ENCODE measurements at places on chromosomes 4 and X. TPM values are rescaled to one million over a fixed set of nuclear protein-coding genes. Genes with fewer than 3 reads are reported as not detected.

DNA sequence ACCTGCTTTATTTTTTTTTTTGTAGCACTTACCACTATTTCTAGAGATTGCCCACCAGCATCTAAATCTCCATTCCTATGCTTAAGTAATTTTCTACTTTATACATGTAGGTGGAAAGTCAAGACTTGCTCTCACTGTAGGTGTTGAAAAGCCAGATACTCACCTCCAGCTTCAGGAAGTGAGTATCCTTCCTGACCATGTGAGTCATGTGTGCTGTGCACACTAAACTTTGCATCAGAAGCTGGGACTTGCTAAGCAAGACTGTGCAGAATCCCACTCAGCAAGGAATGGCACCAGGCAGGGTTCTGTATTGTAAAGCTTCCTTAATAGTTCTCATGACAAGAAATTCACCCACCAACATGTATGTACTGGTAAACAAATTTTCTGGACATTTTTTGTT is 151.8 kb downstream of the POU4F2 start:
- DNase-seq: no peak

The FAM133A gene
- total RNA-seq: 1.7 TPM

The COL25A1 gene
- 21.9 TPM for total RNA-seq

The VCX2 gene
- not detected for total RNA-seq

GRCh38 chr4:55397520-55398321 is 2.0 kb downstream of the TMEM165 start:
- DNase-seq: no peak

GRCh38 chr4:46432923-46433322 is 43.0 kb upstream of the GABRA2 start:
- DNase-seq: no peak

GRCh38 chr4:54102531-54103106 is 2.7 kb downstream of the GSX2 start:
- no peak for DNase-seq

DNA sequence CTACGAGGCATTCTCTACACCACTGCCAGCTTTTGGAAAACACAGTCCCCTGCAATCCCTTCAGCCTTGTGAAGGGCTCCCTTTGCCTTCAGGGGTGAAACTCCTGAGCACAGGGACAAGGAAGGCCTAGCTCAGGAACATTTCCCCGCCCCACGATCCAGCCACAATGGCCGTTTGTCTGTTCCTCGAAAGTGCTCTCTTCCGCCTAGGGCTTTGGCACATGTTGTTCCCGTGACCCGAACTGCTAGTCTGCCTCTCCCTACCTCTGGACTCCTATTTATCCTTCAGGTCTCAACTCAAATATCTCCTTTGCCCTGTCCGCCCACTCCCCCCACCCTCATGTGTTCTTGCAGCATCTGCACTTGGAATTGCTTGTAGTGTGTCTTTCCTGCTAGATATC is 12.1 kb downstream of the FGD1 start:
- no peak for DNase-seq

DNA sequence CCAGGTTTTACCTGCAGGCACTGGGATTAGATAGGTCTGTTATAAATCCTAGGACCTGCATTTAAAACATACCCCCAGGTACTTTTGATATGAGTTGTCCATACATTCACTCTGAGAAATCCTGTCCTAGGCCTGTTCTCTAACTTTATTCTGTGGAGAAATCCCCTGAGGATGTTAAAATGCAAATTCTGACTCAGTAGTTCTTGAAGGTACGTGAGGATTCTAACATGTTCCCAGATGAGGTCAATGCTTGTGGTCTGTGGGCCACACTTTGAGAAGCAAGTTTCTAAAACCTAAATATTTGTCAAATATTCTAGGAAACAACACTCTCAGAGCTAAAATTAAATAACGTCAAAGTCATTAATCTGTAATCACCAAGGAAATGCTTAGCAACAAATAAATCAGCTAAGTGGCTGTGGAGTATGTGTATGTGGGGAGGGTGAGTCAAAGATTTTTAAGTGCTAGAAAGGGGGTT is 101.3 kb upstream of the MAGEB16 start:
- DNase-seq: no peak

DNA sequence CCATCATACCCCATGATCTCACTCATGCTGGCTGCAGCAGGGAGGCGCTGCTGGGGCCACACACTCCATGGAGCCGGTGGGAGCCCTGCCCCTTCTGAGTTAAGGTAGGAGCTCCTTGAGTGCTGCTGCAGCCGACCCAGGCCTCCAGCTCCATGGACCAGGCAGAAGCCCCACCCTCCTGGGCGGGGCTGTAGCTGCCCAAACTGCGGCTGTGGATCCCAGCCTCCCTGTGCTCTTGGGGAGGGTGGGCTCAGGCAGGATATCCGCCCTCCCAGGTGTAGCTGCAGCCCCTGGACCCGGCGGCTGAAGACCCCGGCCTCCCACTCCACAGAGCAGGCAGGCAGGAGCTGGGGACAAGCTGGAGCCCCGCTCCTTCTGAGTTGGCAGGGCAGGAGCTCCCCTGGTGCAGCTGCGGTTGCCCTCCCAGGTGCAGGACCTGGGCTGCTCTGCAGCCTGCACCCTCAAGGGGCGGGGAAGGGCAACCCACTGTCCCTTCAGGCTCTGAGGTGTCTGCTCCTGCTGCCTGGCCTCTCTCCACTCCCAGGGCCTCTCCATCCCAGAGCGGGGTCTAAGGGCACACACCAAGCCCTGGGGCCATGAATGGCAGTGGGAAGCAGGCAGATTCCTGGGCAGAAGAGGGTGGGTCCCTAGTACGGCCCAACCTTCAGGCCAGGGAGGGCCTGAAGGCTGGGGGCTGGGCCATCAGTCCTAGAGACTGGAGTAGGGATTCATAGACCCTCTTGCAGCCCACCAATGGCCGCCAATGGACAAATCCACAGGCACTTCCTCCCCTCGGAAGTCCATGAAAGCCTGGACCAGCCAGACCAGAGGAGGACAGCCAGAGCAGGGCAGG is 466.1 kb downstream of the DTHD1 start:
- DNase-seq: no peak

The SYNPO2 gene
- 8.8 TPM for total RNA-seq

GRCh38 chrX:45714866-45715265 is 514.2 kb upstream of the DIPK2B start:
- DNase-seq: no peak

GRCh38 chr4:52873861-52874343 is 11.8 kb downstream of the RASL11B start:
- peak; percentile 82 for DNase-seq

- no peak for DNase-seq
These were observed at the start of gene ARHGEF38 for GRCh38 chr4:105551965-105552746. ARHGEF38 (plus strand) TSS chr4:105552620; CDS start chr4:105552766, 146 bp downstream.

DNA sequence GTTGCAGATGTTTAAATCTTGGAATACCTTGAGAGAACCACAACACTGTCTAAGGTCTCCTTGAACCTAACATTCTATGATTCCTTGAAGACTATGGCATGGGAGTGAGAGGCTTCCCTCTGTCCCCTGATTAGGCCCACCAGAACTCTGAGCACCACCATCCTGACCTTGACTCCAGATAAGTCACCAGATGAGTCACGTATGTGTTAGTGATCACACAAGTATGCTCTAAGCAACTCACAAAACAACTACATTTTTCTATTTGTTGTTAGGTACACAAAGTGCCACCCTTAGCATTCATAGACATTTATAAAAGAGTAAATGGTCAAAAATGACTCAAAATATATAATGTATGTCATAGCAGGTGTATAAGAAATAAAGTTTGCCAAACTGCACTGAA is 252.9 kb upstream of the CXXC4 start:
- no peak for DNase-seq

DNA sequence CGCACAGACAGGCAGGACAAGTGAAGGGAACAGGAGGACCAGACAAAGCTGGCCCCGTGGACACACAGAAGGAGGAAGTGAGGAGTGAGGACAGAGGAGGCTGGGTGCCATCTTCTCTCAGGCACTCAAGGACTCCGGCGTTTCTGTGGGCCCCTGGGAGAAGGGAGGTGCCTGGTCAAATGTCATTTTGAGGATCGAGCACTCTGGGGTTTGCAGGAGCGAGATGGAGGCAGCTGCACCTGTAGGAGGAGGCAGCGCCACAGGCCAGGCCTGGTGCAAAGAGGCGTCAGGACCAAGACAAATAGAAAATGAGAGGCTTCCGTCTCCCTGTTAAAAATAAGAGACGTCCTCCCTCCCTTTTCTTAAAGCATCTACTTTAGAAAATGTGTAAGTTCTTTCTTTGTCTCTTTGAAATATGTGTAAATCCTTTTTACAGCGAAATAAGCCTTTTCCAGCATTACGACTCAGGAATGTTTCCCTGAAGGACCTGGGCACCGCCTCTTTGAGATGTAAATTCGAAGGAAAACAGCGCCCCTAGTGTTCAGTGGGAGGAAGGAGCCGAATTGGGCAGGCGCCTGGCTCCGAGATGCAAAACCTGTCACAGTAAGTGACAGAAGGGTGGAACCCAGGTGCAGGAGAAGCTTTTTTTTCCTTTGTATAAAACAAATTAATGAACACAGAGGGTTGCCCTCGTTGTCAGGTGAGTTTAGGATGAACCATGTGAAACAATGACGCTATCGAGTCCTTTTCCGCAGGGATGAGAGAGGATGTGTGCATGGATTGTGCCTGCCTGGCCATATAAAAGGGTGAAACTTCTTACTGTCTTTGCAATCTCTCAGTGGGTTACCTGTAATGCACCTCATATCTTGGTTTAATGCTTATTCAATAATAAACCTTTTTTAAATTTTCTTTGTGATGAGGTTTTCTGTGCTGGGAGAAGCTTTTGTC is 1.4 kb upstream of the C4orf50 start:
- peak; percentile 81 for DNase-seq

GRCh38 chr4:88573276-88573980 is 18.9 kb upstream of the HERC3 start:
- no peak for DNase-seq

DNA sequence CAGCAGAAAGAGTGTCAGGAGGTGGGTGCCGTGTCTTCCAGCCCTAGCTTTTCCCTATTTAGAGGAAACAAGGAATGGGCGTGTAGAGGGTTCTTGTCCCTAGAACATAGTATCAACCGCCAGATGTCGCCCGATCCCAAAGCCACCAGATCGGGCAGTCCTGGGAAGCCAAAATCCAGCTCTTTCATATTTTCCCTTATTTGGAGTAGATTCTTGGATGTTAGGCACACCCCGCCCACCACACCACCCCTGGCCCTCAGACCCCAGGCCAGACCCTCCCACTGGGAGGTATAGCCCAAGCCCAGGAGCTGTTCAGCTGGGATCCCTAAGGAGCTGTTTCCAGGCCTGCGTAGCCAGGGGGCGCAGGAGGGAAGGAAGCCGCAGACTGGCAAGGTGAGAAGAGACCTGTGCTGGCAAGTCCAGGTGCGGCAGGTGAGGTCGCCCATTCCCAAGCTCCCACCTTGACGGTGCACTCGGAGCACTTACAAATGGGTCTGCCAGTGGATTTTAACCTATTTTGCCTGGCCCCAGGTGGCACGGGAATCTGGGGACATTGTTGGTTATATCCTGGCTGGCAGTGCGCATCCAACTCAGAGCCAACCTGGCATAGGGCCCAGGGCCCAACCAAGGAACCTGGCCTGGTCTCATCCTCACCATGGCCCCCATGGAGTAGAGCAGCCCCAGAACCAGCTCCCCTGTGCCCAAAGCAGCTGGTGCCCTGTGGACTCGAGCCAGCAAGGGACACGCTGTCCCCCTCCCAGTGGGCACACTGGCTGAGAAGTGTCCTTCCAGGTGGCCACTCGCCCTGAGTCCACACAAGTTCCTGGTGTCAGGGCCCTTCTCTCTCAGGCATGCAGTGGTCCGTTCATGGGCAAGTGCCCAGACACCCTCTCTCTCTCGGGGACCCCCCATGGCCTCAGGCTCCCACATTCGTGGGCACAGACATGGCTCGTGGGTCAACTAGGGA is 811 bp downstream of the FLNA start:
- DNase-seq: peak; percentile 67

GRCh38 chrX:72041176-72041575 is 90.5 kb downstream of the RTL5 start:
- no peak for DNase-seq

- no peak for DNase-seq
These were observed 46.1 kb upstream of the S100G start for GRCh38 chrX:16603822-16604221.

DNA sequence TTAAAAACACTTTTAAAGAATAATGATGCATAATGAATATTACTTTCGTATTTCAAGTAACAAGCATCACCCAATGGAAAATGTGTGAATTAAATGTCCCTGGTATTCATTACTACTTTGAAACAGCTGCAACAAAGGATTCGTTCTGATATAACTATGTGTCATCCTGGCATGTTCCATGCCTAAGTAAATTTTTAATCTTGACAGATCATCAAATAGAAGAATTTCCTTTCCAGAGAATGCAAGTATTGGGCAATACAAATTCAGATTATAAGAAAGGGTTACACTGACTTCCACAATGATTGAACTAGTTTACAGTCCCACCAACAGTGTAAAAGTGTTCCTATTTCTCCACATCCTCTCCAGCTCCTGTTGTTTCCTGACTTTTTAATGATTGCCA is 105.3 kb downstream of the SPCS3 start:
- DNase-seq: no peak

DNA sequence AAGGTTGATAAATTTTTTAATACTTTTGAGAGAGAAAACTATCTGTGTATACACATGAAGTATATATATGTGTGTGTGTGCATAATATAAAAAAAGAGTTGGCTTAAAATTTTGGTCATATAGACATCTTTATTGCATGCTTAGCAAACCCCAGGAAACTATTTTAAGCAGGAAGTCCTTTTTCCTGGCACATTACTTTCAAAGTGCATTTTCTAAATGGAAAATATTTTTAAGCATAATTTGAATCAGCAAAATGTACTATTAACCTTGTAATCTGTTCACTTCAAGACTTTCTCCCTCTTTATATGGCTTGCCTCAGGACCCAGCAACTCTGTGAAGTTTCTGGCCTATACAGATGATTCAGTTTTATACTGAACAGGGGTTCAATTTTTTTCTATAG is 106.3 kb downstream of the CDS1 start:
- no peak for DNase-seq

DNA sequence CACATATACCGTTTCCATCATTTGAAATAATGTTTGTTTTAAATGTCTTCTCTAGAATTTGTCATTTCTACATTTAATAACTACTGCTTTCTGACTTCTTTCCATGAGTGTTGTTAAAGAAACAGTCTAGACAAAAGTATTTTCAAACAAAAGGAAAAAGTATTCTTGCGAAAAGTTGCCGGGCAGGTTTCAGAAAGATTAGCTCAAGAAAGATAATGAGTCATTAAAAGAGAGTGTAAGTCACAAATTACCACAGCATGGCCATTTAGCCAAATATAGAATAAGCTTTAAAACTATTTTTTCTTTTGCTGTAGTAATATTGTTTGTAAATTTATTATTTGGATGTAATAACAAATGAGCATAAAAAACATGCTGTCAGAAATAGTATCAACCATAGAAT is 493.0 kb downstream of the TLL1 start:
- no peak for DNase-seq

- no peak for DNase-seq
These were observed 41.0 kb upstream of the PITX2 start for GRCh38 chr4:110663738-110664444.

The MUC7 gene
- not detected for total RNA-seq

The OPRPN gene
- not detected for total RNA-seq

The KLB gene
- 0.27 TPM for total RNA-seq

The DGKQ gene
- 7.3 TPM for total RNA-seq

GRCh38 chr4:131426023-131426758 is 1722.9 kb upstream of the PCDH10 start:
- no peak for DNase-seq
